ENCODE measurements at places on chromosomes 3 and 15. TPM values are rescaled to one million over a fixed set of nuclear protein-coding genes. Genes with fewer than 3 reads are reported as not detected.

- no peak for DNase-seq
Observed at GRCh38 chr15:28128031-28128430, 28.9 kb upstream of the OCA2 start.

DNA sequence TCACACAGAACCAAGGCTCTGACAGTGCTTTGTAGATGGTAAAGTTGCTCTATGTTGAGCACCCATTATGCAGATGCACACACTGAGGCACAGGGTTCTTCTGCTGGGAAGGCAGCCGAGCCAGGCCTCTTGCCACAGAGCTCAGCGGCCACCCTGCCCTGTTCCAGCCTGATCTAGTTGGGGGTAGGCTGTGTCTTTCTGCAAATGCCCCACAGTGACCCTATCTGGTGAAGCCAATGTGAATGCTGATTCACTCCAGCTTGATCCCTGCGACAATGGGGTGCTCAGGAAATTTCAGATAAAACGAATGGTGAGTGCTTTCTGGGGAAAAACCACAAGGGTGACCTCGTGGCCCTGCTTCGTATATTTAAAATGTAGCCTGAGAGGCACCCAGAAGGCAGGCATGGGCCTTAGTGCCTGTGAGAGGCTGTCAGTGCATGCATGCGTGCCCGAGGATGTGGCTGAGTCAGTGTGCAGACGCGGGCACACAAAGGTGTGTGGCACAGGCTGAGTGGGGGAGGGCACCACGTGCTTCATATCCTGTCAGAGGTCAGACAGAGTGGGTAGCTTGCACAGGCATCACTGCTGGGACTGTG lies 85.7 kb downstream of the ATP2B2 start:
- DNase-seq: no peak

DNA sequence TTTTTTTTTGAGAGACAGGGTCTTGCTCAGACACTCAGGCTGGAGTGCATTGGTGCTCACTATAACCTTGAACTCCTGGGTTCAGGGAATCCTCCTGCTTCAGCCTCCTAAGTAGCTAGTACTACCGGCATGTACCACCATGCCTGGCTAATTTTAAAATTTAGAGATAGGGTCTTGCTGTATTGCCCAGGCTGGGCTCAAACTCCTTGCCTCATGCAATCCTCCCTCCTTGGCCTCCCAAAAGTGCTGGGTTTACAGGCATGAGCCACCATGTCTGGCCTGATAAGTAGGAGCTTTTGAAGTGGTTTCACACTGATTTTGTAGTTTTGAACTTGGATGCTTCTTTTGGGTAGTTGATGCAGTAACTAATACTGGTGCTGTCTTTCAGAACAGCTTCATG lies 7.8 kb downstream of the MAP2K1 start:
- DNase-seq: no peak

DNA sequence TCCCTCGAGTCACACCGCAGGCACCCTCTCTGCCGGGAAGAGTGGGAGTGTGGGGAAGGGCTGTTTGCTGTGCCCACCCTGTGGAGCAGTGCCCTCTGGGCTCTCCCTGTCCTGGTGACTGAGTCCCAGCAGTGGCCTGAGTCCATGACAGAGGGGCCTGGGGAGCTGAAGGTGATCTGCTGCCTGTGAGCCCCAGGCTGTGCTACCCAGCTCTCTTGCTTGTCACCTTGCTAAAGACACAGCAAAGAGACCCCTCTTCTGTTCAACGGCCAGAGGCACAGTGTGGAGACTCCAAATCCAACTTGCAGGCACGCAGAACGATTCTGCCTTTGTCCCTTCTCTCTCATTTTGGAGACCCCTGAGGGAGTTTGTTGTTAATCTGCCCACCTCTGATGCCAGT lies 232.6 kb downstream of the OPA1 start:
- no peak for DNase-seq

- peak; percentile 60 for DNase-seq
Observed at GRCh38 chr15:63971427-63971805, 74.9 kb downstream of the DAPK2 start.

DNA sequence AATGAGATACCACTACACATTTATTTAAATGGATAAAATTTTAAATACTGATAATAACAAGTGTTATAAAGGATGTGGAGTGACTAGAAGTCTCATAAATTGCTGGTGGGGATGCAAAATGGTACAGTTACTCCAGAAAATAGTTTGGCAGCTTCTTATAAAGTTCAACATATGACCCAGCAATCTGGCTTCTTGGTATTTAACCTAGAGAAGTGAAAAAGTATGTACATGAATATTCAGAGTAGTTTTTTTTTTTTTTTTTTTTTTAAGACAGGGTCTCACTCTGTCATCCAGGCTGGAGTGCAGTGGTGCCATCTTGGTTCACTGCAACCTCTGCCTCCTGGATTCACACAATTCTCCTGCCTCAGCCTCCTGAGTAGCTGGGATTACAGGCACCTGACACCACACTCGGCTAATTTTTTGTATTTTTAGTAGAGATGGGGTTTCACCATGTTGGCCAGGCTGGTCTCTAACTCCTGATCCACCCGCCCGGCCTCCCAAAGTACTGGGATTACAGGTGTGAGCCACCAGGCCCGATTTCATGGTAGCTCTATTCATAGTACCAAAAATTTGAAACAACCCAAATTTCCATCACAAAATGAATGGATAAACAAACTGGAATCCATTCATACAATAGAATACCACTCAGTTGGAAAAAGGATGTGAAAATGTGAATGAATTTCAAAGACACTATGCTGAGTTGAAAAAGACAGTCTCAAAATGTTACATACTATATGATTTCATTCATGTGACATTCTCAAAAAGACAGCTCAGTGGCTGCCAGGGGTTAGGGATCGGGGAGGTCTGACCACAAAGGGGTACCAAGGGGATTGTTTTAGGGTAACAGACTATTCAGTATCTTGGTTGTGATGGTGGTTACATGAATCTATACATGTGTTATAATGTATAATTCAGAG lies 14.4 kb downstream of the RRP9 start:
- no peak for DNase-seq

GRCh38 chr3:42412526-42413155 lies 2.2 kb upstream of the LYZL4 start:
- DNase-seq: no peak

GRCh38 chr15:38220606-38221273 lies 31.9 kb upstream of the SPRED1 start:
- DNase-seq: no peak

DNA sequence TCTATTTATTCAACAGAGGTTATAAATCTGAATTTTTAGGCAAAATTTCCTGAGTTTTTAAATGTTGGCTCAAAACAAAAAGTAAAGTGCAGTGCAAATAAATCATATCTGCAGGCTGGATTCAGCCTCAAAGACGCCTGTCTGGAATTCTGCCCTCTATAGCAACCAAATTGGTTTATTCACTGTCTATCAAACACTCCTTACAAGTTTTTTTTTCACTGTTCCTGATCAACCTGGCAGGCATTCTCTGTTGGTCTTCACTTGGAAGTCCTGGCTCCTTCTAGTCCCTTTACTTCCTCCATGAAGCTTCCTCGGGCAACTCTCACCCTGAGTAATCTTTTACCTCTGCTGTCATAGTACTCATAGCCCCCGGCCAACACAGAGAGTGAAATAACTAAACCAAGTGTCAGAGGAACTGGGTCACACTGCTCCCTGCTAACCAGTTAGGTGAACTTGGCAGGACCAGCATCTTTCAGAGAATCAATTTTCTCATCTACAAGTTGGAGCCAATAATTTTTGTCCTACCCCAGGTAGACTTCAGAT lies 36.8 kb upstream of the TIPARP start:
- DNase-seq: no peak

DNA sequence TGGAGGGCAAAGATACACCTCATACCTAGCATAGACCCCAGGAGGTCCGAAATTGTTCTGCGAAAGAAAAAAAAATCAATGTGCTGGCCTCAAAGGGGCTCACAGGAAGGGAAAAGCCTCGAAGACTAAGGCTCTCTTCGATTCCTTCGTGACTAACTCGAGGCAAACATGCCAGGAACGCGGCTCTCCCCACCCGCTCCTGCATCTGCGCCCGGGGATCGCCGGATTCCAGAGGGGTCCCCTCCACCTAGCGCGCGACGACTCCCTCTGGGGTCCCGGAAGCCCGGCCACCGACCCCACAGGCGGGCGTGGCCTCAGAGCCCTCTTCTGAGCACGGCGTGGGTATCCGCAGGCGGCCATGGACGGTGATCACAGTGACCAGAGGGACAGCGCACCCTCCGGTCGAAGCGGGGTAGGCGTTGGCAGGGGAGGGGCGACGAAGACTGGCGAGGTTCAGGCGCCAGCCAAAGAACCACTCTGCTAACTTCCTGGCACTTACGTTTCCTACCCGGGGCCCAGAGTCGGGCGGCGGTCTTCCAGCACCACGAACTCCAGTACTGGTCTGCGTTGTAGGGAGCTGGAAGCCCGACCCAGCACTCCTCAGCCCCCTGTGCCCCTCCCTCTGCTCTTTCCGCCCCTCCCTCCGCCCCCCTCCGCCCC lies 515 bp upstream of the EIF3J start:
- peak; percentile 94 for DNase-seq

DNA sequence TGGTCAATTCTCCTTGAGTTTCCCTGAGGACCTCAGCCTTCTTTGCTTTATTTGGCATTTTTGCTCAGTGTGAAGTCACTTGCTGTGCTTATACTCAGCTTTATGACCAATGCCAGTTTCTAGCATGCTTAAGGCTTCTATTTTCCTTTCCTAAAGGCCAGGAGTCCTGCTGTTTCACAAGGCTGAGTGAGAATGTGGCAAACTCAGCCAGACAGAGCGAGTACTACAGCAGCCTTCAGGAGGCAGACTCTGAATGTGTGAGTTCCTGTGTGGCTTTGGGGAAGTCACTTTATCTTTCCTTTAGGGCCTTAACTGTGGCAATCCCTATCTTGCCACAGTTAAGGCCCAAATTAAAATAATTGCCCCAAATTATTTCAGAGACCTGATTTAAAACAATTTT lies 213.2 kb upstream of the MRPL3 start:
- DNase-seq: no peak

- DNase-seq: no peak
Observed at GRCh38 chr3:46124216-46125177, 83.6 kb downstream of the CCR1 start.

The MFSD1 gene
- total RNA-seq: 76.2 TPM

The MCTP2 gene
- total RNA-seq: 21.1 TPM

The ARGFX gene
- total RNA-seq: not detected

The NEK11 gene
- 13.2 TPM for total RNA-seq

The CCDC80 gene
- total RNA-seq: 57.5 TPM

The TMEM266 gene
- 0.72 TPM for total RNA-seq

The CEP97 gene
- 7.5 TPM for total RNA-seq
